CD4-positive, alpha-beta T cell treated with Interleukin-1 beta for 1 hour (primary cell): ENCODE measurements at places on chromosomes 6 and 20.

GRCh38 chr6:81331526-81331925 is 421.0 kb downstream of the TENT5A start:
- DNase-seq, result no peak

DNA sequence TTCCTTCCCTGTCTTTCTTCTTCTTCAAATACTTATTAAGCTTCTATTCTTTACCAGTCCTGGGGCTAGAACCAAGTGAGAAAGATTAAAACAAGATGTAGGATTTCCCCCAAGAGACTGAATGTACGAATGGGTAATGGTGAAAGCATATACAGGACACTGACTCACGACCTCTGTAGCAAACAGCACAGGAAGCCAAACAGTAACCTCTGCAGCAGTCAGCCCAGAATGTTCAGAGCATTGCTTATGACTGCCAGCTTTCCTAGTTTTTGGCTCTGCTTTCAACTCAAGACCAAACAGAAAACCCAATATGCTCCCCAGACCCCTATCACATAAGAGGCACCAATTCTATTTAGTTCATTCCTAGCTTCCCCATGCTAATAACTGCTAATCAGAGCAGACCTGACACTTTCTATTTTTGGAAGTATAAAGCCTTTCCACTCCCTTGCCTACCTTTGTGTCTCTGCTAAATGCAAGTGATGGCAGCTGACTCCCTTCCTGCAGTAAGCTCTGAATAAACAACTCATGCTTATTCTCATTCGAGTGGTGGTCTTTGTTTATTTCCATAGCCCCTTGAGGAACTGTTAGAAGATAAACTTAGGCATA is 690.6 kb downstream of the EPM2A start:
- no peak for DNase-seq

- no peak for DNase-seq
Observed at GRCh38 chr6:37503309-37503965, 3.7 kb upstream of the CCDC167 start.

- DNase-seq, result no peak
Observed at GRCh38 chr6:108694816-108695215, 134.1 kb downstream of the FOXO3 start.

- DNase-seq, result no peak
Observed at GRCh38 chr20:57622201-57622570, 2.0 kb upstream of the ZBP1 start.

- DNase-seq, result no peak
Observed at GRCh38 chr6:48099713-48100587, 11.0 kb downstream of the PTCHD4 start.

DNA sequence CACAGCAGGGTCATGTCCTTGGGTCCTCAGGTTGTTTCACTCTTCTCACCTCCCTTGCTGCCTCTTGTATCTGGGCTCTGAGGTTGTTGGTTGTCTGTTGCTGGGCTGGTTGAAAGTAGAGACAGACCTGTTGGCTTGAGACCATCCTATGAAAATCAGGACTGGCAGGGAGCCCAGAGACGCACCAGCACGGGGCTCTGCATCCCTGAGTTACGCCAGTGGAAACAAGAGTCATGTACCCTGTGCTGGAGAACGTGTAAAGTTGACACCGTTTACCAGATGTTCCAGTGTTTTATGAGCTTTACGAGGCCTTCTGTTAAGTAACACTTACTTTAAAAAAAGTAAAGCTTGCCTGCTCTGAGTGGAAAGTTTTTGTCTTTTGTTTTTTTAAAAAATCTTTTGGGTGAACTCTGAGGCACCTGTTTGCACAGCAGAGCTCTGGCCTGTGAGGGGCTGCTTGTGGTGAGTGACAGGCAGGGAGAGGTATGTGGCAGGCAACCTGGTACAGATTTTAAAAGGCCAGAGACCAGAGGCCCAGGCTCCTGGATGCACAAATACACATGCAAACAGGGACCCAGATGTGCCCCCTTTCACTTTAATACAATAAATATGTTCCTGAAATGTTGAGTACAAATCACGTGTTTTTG is 260.0 kb upstream of the SUPT3H start:
- DNase-seq, result no peak

DNA sequence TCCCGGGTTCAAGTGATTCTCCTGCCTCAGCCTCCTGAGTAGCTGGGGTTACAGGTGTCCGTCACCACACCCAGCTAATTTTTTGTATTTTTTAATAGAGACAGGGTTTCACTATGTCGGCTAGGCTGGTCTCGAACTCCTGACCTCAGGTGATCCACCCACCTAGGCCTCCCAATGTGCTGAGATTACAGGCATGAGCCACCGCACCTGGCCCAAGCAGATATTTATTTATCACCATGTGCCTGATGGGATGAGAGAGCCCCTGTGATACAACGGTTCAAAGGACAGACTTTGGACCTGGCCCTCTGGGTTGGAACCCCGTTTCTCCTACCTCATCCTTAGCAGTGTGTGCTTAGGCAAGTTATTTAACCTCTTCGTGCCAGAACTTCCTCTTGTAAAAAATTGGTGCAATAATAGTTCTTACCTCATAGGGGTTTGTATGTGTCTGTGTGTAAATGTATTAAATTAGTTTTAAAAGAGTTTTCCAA is 19.2 kb upstream of the STK38 start:
- DNase-seq, result no peak
